Smooth muscle cell of the coronary artery (primary cell): ENCODE measurements at places on chromosomes 3 and 15. TPM values are rescaled to one million over a fixed set of nuclear protein-coding genes. Genes with fewer than 3 reads are reported as not detected.

Gene GOLGA6D
- not detected in 2 replicates for total RNA-seq

Gene PLSCR5
- not detected in 2 replicates for total RNA-seq

Gene ZNF80
- not detected in 2 replicates for total RNA-seq

Gene GRAMD1C
- total RNA-seq, result 1.6 and 13.1 TPM in 2 replicates

Gene NEK10
- total RNA-seq, result 6.5 and 35.3 TPM in 2 replicates

Gene POMGNT2
- total RNA-seq, result 2.9 and 17.7 TPM in 2 replicates

Gene ROPN1B
- total RNA-seq, result not detected in 2 replicates

Gene SCAMP5
- total RNA-seq, result 0.94 and 1.3 TPM in 2 replicates

Gene SSR3
- total RNA-seq, result 271 and 332 TPM in 2 replicates

Gene ADGRG7
- total RNA-seq, result 0.12 TPM in 1 of 2 replicates, not detected in the other

Gene DNAH12
- under 0.01 TPM in 2 replicates for total RNA-seq

Gene LIPC
- total RNA-seq, result 0.23 and 3.2 TPM in 2 replicates

Gene MYNN
- 21.3 and 25.0 TPM in 2 replicates for total RNA-seq
